ENCODE measurements at places on chromosomes 5 and 9.

DNA sequence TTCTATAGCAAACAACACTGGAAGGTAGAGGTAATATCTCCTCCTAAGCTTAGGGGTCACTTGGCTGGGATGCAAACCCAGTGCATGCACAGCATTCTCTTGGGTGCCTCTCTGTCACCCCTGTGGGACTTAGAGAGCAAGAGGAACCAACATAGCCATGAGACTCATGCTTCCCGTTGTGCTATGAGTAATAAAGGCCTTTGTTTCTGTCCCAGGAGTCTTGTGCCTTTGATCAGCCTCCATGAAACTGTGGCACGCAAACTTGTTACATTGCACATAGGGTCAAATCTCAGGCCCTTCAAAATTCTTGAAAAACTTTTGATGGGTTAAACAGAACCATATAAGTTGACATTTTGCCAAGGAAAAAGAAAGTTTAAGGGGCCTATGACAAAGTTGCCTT is 272.8 kb downstream of the TAF11L14 start:
- DNase-seq, result no peak

DNA sequence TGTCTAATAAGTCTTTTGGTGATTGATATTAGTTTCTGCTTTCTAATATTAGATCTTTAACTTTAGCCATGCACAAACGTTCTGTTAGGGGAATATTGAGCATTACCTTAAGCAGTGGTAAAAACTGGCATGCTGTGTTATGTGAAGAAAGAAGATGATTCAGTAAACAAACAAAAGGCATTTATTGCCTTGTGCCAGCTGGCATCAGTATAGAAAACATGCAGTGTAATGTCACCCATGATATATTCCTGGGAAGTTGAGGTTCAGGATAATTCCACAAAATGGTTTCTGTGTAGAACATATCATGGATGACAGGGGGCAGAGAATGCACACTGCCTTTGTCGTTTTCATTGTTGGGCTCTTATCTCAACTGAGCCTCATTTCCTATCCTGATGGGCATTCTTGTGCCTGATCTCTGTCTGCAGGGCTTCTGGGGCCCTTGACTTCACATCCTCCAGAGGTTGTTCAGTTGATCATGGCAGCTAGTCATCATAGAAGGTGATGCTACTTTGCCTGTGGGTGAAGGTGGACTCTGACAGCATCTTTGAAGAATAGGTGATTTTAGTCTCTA is 24.2 kb downstream of the LRRTM2 start:
- no peak for DNase-seq

- DNase-seq, result no peak
Observed at GRCh38 chr9:137478613-137478961, 19.5 kb upstream of the NSMF start.

GRCh38 chr5:110414360-110414759 is 312.1 kb downstream of the TMEM232 start:
- DNase-seq, result no peak

GRCh38 chr5:170631466-170632195 is 127.8 kb downstream of the KCNIP1 start:
- DNase-seq, result peak; percentile 63

GRCh38 chr9:101307524-101308213 is 77.1 kb downstream of the BAAT start:
- DNase-seq, result no peak

DNA sequence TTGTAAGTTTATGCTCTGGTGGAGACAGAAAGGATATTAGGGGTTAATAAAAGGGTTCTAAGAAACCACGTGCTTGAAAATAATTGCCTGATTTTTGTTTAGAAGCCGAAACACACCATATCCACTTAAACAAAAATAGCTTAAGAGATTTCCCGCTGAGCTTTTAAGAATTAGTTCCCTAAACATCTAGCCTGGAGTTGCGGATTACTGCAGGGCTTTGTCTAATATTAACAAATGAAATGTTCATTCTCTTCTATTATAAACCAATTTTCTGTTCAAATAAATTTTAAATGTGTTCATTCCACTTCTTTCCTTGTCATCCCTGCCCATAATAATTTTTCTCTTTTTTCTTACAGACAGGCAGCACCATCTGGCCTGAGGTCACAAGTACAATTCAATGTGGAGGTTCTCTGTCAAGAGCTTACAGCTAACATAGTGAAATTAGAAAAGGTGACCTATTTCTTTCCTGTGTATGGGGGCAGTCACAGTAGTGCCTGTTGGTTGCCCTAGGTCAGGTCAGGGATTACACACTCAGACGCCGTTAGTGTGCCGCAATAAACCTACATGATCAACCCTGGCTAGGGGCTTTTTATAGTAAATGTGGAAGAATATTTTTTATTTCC is 65.3 kb downstream of the GRAMD2B start:
- DNase-seq, result no peak

All from 8988T (cell line).